Cortex of kidney (tissue), 1 donor: ENCODE measurements at places on chromosomes 16 and 17.

GRCh38 chr17:72512649-72513556, 392.1 kb downstream of the SOX9 start:
- DNase-seq = no peak

GRCh38 chr17:28573040-28573380, 1.7 kb upstream of the PIGS start:
- no peak for DNase-seq

DNA sequence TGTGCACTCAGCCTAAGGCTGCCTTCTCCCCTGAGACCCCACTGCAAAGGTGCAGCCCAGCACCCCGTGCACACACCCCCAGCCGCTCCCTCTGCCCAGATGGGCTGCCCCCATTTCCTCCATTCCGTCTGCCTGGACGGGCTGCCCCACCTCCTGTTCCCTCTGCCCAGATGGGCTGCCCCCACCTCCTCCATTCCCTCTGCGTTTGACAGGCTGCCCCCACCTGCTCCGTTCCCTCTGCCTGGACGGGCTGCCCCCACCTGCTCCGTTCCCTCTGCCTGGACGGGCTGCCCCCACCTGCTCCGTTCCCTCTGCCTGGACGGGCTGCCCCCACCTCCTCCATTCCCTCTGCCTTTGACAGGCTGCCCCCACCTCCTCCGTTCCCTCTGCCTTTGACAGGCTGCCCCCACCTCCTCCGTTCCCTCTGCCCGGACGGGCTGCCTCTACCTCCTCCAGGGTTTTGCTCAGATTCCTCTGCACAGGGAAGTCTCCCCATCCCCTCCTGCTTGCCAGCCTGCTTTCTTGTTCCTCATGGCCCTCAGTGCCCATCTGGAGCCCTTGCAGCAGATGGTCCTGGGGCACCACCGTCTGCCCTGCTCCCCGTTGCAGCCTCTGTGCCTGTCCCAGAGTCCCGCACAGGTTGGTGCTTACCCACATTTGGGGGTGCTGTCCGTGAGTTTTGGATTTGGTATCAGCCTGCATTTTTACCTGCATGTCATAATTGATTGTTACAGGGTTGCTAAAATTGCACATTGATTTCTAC, 23.4 kb upstream of the IL17C start:
- DNase-seq = no peak

GRCh38 chr17:79969906-79970305, 65.8 kb downstream of the TBC1D16 start:
- no peak for DNase-seq

- no peak for DNase-seq
Observed at GRCh38 chr17:46773676-46774075, 44.8 kb downstream of the WNT3 start.

DNA sequence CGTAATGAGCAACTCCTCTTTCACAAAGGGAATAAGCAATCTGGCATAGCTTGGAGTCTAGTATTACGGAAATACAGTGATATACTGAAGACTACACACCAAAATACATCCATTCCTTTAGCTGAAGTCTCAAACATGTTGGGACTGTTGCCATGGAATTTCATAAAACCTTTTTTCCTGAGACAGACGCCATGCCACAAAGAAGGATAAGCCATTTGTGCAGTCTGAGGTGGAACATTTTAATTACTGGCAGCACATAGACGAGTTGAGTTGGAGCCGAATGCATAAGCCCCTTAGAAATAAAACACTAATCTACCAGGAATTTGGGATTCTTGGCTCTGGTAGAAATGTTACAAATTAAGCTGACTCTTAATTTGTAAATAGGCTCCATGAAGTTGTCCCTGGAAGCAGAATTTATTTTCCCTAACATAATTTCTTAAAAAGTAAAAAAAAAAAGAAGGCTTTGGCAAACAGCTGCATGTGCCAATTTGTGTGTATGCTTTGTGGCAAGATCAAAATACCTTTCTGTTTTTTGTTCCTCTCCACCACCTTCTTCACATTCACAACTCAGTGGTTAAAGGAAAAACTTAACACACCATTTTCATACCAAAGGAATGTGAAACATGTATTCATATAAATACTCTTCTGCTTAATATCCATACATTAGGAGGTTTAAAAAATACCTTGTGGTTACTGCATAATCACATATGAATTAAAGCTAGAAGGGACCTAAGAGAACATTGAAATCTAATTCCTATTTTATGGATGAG, 25.5 kb downstream of the GRB7 start:
- no peak for DNase-seq

- no peak for DNase-seq
Observed at GRCh38 chr16:69618307-69618706, 52.5 kb downstream of the NFAT5 start.

- DNase-seq = no peak
Observed at GRCh38 chr16:4328782-4329775, 13.2 kb downstream of the GLIS2 start.

GRCh38 chr17:82648742-82649331, 593 bp upstream of the WDR45B start:
- no peak for DNase-seq

- no peak for DNase-seq
Observed at GRCh38 chr16:54362591-54363206, 76.1 kb upstream of the IRX3 start.

DNA sequence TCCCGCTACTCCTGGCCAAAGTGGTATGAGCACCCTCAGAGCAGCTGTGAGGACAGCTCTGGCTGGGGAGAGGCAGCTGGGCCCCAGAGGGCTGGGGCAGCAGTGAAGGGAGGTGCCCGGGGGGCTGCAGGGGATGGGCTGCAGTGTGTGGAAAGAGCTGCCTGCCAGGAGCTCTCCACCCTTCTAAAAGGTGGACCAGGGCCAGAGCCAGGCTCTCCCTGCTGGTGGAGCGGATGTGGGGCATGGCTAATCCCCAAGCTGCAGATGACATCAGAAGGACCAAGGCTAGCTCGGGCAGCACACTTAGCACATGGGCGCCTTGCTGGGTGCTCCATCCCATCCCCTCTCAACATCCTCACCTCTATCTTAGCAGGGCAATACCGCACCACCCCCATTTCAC, 103.1 kb downstream of the SDK2 start:
- DNase-seq = no peak

DNA sequence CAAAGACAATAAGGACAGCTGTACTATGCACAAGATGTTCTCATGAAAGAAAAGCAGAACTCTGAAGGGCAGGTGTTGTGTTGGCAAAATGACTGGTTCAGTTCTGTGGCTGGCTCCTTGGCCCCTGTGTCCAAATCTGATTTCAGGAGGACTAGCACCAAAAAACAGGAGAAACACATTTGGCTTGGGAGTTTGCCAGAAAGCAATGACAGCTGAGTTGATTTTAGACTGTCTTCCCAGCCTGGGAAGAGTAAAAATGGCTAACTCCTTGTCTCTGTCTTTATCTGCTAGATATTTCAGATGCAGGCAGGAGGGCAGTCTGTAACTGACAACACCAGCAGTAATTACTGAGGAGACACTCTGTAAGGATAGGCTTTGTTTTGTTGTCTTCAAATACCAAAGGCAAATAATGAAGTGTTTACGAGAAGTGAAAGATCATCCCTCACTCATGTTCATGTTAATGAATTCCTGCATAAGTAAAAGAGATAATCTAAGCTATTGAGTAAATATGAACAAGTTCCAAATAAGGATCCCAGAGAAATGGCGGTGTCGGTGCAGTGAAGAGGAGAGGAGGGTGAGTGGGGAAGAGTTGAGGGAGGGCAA, 989.0 kb downstream of the CDH11 start:
- DNase-seq = no peak

- DNase-seq = no peak
Observed at GRCh38 chr16:89710709-89711564, 9.4 kb upstream of the SPATA2L start.

DNA sequence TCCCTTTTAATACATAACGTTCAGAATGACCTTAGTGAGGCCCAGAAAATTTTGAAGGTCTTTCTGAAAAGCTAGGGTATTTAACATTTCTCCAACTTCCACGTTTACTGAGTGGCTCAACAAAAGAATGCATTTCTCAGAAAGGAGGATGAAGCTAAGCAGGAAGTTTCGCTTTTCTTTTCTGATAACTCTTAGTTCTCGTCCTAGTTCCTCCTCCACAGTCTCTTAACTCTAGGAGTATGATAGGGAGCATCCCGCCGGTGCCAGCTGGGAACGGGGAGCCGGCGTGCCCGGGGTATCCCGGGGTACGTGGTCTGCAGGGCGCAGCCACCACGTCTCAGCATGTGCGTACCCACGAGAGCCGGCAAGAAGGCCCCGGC, 363 bp downstream of the KARS1 start:
- no peak for DNase-seq

- DNase-seq = no peak
Observed at GRCh38 chr16:2008631-2009163, 924 bp downstream of the ZNF598 start.

DNA sequence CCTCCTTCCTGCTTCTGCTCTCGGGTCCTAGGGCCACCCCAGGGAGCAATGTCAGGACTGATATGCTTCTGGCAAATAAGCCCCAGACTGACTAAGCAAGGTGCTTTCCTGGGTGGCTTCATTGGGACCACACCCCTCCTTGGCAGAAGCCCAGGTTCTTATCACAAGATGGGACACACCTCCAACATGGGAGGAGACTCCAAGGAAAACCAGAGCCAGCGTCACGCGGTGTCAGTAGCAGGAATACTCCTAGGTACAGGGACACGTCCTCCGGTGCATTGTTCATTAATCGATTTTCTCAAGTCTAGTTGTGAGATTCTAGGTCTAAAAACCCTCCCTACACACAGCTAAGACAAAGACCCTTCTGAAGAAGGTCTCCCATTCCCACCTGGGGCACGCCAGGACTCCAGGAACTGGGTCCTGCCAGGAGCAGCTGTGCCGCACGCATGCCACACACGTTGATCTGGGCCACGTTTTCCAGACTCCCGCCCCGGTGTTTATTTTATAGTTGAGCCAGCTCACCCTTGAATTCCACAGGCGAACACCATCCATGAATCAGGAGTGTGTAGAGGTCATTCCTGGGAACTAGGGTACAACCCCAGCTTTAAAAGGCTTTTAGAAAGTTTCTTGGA, 30.8 kb downstream of the FA2H start:
- DNase-seq = no peak

GRCh38 chr17:31007695-31008373, 37.0 kb downstream of the RNF135 start:
- no peak for DNase-seq

DNA sequence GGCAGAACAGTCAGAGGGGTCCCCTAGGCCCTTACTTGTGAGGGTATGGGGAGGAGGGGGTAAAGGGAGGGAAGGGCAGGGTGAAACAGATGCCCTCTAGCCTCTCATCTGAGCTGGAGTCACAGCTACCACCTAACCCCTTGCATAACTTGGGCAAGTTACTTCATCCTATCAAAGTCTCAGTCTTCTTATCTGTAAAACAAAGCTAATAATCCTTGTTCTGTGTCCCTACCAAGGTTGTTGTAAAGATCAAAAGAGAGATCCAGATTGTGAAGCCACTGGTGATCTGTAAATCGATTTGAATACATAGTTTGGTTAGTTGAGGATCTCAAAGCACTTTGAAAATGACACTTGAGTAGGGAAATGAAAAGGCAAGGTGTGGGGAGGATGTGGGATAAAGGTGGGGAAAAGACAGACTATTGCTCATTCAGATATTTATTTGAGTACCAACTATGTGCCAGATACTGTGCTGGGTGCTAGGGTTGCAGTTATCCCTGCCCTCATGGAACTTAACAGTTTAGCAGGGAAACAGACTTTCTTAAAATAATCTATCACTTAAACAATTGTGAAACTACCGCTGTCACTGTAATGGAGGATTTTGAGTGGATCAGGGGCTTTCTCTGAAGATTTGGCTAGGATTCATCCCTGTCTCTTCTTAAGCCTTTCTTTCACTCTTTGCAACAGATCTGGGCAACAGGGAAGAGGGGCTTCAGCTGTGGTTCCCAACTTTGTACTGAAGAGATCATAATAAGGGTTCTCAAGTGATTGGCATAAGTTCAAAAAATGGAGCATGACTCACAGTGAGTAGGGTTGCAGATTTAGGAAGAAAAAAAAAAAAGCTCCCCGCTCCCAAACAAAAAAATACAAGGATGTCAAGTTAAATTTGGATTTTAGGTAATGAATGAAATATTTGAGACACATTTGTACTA, 3.0 kb downstream of the HEATR9 start:
- no peak for DNase-seq

- no peak for DNase-seq
Observed at GRCh38 chr17:55413825-55414489, 7.7 kb downstream of the MMD start.

GRCh38 chr16:8691728-8692127, 17.3 kb downstream of the ABAT start:
- DNase-seq = no peak

DNA sequence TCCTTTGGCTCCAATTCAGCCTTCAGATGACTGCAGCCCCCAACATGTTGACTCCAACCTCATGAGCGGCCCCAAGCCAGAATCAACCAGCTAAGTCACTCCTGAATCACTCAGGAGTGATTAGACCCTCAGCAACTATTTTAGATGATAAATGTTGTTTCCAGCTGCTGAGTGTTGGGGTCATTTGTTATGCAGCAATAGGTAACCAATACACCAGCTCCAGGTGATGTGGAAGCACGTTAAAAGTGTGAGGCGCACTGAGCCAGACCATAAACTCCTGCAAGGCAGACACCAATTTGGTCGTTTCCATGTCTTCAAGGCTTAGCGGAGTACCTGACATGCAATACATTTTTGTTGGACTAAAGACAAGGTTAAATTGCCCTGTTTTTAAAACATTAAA, 17.5 kb downstream of the COQ7 start:
- no peak for DNase-seq

DNA sequence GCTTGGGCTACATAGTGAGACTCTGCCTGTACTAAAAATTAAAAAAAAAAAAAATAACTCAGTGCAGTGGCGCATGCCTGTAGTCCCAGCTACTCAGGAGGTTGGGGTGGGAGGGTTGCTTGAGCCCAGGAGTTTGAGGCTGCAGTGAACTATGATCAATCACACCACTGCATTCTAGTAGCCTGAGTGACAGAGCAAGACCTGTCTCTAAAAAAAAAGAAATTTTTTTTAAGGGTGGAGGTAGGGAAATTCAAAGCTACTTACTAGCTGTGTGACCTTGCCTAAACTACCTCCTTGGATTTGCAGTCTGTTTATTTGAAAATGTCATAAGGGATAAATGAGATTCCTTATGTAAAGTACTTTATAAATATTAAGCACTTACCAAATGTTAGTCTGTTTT, 3.4 kb upstream of the SMPD3 start:
- no peak for DNase-seq

DNA sequence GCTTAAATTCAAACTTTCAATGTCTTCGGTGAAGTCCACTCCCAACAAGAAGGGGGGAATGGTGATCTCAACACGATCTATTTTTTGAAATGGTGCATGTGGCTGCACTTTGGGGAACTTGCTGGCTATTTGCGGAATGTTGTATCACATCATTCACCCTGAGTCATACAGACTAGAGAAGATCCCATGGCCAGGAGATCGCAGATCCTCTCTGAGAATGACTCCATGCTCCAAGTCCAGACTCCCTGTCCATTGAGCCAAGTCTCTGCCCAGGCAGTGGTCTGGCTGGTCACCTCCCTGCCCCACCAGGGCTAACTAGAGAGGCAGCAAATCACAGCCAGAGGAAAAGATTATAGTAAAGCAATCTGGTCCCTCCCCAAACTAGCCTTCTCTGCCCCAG, 120.6 kb downstream of the XYLT1 start:
- no peak for DNase-seq
